NCI-H1092 (cell line): ENCODE measurements at places on chromosomes 2 and 18.

DNA sequence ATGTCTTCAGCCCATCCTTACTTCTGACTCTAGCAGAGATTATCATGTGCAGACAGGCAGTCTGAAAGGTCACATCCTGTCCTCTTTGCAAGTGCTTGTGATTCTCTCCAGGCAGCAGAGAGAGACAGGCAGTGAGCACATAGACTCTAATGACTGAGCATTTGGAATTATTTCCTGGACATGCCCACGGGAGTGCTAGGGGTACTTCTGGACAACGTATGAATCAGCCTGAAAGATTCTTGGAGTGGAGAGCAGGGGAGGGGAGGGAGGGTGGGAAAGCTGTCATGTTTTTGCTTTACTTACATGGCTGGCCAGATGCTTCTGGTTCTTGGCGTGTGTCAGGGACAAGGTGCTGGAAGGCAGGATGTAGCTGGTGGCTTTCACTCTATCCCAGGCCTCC, 150.6 kb downstream of the RIF1 start:
- DNase-seq: no peak

- no peak for DNase-seq
These were observed 452.1 kb downstream of the TMX3 start for GRCh38 chr18:68262690-68263294.

- no peak for DNase-seq
These were observed 117.3 kb upstream of the HNMT start for GRCh38 chr2:137846993-137847392.

- no peak for DNase-seq
These were observed 335.3 kb downstream of the TNS1 start for GRCh38 chr2:217667512-217667911.

GRCh38 chr18:74194691-74195090, 46.4 kb downstream of the TIMM21 start:
- no peak for DNase-seq
